ENCODE measurements at places on chromosomes 5 and 9.
A peak's percentile ranks its signal among the peaks of the same experiment; 100 is the strongest.

- no peak for DNase-seq
These were observed 925 bp upstream of the SAPCD2 start for GRCh38 chr9:137071282-137071681.

- no peak for DNase-seq
These were observed 182.1 kb downstream of the CDH9 start for GRCh38 chr5:26856238-26856637.

DNA sequence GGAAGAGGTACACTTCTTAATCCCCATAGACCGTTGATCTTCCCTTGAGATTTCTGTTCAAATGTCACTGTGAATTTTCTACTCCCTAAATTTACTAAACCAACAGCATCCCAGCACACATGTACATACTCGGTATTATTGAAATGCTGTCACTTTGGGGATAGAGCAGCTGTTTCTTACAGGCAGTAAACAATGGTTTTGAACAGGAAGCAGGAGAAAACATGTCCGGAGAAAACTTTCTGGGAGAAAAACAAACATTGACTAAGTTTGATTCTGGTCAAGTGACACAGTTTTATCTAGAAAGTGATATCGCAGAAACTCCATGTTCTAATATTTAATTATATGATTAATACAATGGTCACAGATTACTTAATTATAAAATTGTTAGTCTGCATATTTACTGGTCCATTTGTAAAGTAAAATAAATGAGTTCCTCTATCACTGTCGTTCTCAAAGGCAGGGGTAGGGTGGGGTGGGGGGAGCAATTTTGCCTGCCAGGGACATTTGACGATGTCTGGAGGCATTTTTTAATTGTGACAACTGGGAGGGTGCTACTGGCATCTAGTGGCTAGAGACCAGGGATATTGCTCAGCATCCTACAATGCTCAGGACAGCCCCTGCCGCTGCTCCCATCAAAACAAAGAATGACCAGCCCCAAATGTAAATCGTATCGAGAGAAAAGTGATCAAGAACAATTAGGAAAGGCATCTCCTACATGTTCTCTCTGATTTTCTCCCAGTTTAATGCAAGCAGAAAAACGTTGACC lies 12.2 kb downstream of the TAS2R1 start:
- DNase-seq, result no peak

GRCh38 chr5:141628175-141628788 lies 8.4 kb downstream of the HDAC3 start:
- no peak for DNase-seq

DNA sequence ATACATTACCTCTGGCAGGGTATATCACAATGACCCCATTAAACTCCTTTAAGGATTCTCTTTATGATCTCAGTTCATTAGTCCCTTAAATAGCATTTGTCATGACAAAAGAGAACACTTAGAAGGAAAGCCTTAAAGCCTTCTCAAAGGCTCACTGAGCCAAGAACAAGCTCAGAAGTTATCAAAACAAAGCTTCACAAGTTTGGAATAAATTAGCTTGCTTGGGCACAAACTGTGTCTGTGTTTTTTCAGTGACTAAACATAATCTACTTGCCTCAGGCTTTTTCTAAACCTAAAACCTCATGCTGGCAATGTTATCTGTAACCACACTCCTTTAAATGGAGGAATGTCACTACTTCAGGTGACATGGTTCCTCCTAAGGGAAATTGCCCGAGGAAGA lies 1114.9 kb upstream of the C9orf72 start:
- DNase-seq, result no peak

DNA sequence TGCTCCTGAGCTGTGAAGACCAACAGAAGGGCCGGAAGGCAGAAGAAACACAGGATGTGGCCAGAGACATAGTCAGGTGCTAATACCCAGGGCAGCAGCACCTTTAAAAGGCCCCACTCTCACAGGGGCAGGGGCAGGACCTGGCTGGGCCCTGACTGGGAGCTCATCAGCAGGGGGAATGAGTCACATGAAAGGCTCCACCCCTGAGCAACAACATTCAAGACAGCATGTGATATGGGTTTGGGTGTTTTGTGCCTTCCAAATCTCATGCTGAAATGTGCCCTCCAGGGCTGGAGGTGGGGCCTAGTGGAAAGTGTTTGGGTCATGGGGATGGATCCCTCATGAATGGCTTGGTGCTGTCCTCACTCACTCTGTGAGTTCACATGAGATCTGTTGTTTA lies 181.7 kb downstream of the ERCC6L2 start:
- no peak for DNase-seq

DNA sequence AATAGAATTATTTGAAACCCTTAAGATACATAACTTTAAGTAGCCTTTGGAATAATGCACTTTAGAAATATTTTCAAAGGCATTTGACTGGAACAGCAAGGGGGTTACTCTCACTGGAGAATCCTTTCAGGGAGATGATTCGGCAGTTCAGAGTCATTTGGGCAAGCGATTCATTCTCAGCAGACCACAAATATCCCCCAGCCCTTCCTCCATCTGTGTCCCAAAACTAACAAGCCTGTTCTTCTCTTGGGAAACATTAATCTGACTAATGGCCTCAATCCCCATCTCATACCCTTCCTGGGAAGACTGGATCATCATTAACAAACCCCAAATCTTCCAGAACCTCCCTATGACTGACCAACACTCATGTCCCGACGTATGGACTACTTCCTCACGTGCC lies 65.8 kb upstream of the S1PR3 start:
- no peak for DNase-seq

DNA sequence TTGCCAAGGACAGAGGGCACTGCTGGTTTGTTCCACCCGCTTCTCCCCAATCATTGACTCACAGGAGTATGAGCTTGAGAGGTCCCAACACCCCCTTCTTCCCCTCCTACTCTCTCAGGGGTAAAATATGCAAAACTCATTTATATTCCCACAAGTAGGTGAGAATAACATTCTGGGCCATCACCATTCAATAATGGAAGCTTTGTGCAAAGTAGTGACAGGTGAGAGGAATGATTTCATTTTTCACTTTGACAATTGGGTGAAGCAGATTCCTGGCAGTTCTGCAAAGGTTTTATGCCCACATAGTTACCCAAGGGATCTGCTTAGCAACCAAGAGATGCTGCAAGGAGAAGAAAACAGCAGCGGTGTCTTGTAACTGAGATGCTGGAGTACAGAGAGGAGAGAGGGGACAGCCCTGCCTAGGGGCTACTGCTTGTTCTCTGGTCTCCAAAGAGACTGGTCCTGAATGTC lies 137.6 kb downstream of the CMYA5 start:
- DNase-seq, result no peak

DNA sequence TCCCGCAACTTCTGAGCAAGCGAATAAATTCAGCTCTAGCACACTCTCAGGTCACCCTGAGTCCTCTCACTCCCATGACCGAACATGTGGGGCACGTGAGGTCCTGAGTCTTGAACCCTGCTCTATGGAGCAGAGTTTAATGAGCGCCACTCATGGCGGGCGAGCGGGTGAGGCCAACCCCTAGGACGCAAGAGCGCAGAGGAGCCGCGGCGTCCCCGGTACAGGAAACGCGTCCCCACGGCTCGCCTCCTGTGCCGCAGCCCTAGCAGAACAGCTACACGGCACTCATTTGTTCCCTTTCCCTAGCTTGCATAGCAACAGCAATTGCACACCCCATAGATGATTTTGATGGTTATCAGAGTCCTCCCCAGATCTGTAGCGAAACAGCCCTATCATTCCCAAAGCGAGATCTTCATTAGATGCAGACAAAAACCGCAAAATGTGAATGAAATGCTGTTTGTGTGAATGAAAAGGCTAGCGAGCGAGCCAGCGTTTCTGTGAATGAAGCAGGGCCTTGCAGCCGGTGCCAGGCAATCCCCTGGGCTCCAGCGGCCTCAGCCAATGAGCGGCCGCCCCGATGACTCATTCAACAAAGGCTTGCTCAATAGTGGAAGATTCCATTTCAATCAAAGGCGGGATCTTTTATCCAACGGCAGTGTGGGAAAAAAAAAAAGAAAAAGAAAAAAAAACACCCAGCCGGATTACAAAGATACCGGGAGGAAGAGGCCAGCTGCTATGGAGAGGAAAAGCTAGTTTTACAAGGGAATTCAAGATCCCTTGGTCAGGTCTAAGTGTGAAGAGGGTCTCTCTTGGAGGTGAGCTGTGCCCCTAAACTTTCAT lies 1.5 kb upstream of the SHC3 start:
- DNase-seq, result peak; percentile 76

DNA sequence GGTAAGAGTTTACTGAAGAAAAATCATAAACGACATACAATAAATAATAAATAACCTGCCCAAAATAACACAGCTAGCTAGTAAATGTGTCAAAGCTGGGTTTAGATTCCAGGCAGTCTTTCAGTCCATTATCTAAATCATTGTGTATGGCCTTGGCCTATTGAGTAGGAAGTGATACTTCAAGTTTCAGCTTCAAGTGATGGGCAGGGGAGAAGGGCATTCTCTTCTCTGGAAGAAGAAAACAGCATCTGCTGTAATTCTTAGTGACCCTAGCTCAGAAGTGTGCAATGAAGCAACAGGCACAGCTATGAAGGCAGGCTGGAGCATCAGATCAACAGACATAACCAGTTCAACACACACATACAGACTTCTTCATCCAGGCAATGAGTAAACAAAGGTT lies 42.5 kb downstream of the FNIP1 start:
- no peak for DNase-seq

- no peak for DNase-seq
These were observed 703 bp downstream of the ISCA1 start for GRCh38 chr9:86281593-86282076.

- peak; percentile 56 for DNase-seq
These were observed 23.4 kb downstream of the MEGF10 start for GRCh38 chr5:127313847-127314473.

DNA sequence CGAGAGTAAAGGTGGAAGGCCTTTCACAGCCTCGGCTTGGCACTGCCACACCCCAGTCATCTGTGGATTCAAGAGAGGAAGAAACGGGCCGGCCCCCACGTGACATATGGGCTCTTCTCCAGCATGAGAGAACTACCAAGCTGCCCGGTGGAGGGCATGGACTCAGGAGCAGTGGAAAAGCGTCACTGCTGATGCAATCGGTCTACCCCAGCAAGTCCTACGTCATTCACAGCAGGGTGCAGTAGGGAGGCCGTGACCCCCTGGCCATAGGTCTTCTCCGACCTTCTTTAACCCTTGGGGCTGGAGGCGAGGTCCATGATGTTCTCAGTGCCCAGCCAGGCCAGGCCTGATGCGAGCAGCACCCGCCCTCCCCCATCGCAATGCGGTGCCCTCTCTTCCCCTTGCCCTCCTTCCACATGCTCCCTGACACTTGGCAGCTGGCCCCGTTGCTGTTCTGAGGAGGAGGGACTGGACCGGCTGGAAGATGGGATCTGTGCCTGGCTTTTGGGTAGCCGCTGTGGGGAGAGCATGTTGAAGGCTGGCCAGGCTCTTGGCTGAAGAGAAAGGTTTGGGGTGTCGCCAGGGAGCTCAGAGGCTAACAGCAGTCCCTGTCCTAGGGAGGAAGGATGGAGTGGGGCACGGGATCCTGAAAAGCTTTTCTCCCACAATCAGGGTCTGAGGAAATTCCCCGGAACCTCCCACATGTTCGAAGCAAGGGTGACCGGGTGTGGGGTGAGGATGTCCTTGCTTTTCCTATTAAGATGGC lies 89.8 kb downstream of the LIFR start:
- DNase-seq, result no peak

- DNase-seq, result no peak
These were observed 176.6 kb upstream of the KCNN2 start for GRCh38 chr5:114185274-114185673.

DNA sequence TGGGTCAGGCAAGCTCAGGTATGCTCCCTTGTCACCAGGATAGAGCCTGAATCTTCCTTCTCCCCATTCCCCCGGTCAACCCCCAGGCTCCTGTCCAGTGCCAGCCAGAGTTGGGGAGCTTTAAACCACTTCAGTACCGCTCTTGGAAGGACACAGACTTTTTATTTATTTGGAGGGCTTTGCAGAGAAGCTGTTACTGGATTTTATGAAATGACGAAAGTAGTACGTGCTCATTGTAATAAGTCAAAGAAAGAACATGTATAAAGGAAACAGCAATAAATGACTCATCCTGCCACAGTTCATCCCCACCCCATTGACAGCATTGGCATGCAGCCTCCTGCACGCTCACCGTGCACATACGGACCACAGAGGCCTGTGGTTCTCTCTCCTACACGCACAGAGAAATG lies 230.3 kb downstream of the AUH start:
- DNase-seq, result peak; percentile 94

DNA sequence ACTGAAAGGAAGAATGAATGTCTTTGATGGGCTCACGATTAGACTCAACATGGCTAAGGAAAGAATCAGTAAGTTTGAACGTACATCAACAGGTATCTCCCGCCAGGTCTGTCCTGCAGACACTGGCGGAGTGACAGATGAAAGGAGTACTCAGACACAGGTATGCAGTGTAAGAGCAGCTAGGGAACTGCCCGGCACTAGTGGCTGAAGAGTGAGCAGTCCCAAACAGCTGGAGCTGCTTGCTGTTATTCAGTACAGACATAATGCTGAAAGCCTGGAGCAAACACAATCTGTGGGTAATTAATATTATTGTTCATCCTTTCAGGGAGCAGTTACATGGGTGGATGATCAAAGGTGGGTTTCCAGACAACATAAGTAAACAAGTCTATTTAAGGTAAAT lies 835.5 kb downstream of the TLE4 start:
- no peak for DNase-seq

- DNase-seq, result no peak
These were observed 128.4 kb downstream of the MAST4 start for GRCh38 chr5:66724349-66725139.

DNA sequence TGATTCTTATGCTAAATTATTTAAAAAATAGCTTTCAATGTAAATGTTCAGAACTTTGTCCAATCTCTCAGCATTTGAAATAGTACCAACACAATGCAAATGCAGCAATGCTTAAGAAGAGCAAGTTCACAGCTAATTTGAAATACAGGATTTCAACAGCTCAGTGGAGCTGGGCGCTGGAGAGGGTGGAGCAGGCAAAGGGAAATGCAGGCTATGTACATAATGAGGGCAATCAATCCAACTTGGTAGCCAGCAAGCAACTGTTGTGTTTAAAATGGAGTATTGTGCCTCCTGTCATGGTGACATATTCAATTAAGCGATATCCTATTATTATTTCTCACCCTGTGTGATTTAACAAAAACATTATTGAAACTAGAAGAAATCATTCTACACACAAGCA lies 568.8 kb downstream of the PSAT1 start:
- DNase-seq, result no peak

DNA sequence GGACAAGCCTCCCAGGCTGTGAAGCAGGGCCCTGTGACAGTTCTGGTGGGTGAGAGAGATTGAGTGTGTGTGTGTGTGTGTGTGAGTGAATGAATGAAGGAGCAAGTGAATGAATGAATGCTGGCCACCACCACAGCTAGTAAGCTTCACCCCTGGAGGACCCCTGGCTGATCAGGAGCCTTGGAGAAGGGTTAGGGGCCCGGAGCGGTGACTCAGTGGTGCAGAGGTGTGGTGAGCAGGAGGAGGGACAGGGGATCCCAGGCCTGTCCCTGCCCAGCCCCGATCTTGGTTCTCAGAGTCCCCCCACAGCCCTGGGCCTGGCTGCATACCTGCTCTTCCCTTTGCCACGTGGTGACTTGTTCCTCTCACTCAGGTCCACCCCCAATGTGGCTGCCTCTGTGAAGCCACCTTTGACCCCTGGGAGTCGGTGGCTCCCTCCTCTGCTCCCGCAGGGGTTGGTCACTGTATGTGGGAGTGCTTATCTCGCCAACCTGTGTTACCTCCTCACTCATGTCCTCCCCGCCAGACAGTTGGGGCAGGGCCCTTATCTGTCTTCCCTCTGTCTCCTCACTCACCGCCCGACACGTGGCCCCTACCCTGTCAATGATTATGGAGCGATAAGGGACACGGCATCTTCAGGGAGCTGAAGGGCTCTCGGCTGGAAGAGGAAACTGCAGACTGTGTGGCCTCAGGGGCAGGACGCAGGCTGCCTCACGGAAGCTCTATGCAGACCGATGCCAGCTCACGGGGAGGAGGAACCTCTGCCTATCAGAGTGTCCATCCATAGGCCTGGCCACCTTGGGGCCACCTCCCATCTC lies 99.9 kb upstream of the PITX1 start:
- DNase-seq, result no peak
